Colonic mucosa (tissue), 4 donors: ENCODE measurements at places on chromosomes 7 and 10. TPM values are rescaled to one million over a fixed set of nuclear protein-coding genes. Genes with fewer than 3 reads are reported as not detected.

KCP gene
- total RNA-seq: 1.1 TPM

NRBF2 gene
- 18.7 TPM for total RNA-seq

ICA1 gene
- 47.5 TPM for total RNA-seq

ANKRD7 gene
- total RNA-seq: not detected

FAM24B gene
- total RNA-seq: 4.3 TPM

ZC3HAV1L gene
- 10.9 TPM for total RNA-seq

GRCh38 chr10:84258034-84258695 lies 13.3 kb downstream of the RGR start:
- H3K27ac ChIP-seq: no peak overlapping the region
- H3K4me3 ChIP-seq: no peak overlapping the region
- no peak for DNase-seq
- no peaks in the 10 kb centered on the region for H3K4me1 ChIP-seq
- no peaks in the 10 kb centered on the region for H3K36me3 ChIP-seq

DNA sequence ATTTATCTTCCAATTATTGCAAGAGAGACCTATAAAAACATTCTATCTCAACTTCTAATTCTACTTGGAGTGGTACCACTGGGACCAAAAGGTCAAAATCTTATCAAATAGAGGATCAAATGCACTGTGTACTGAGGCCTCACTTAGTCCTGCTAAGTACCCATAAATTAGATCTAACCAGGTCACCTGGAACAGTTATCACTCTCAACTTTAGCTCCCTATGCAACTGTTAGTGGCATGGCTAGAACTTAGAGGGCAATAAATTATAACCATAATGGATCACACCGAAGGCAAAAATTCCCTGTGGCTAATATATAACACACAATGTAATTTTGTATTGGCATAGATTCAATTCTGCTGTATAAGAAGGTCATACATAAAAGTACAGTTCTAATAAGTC lies 428.9 kb downstream of the PCDH15 start:
- DNase-seq: no peak
- H3K36me3 ChIP-seq: no peaks in the 10 kb centered on the region
- no peaks in the 10 kb centered on the region for H3K4me1 ChIP-seq
- no peak overlapping the region for H3K4me3 ChIP-seq
- H3K27ac ChIP-seq: no peak overlapping the region

- no peak overlapping the region for H3K4me3 ChIP-seq
- H3K36me3 ChIP-seq: no peaks in the 10 kb centered on the region
- no peaks in the 10 kb centered on the region for H3K4me1 ChIP-seq
These were observed 182.2 kb downstream of the HERPUD2 start for GRCh38 chr7:35512716-35513115.

DNA sequence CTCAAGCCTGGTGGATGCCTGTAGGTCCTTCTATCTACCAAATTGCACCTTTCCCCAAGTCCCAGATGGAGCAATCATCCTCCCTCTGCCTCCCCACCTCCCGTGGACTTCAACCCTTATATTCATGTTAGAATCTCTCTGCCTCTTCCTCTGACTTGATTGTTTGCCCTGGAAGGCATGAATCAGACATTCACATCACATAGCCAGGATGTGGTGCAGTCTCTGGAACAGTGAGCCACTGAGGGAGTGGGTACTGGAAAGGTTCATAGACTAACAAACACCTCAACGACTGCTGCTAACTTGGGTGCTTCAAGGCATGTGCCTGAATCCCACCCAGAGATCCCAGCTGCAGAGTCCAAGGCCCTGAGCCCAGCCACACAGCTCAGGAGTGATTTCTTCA lies 494.0 kb downstream of the TNS3 start:
- H3K27me3 ChIP-seq: no peaks in the 10 kb centered on the region
- no peaks in the 10 kb centered on the region for H3K4me1 ChIP-seq
- no peaks in the 10 kb centered on the region for H3K36me3 ChIP-seq
- H3K27ac ChIP-seq: no peak overlapping the region

DNA sequence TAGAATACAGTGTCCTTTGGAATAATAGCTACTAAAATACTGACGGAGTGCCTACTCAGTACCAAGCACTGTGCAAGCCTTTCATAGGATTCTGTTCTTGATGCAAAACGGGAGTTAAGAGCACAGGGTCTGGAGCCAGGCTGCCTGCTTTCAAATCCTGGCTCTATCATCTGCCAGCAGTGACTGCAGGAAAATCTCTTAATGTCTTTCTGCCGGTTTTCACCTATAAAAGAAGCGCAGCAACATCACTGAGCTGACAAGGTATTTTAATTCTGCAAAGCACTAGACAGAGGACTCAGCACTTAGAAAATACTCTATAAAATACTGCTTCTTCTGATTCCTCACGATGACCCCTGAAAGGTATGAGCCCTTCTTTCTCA lies 659 bp downstream of the FIGNL1 start:
- H3K4me1 ChIP-seq: peaks cover 8% of the 10 kb centered on the region
- DNase-seq: no peak
- H3K27me3 ChIP-seq: no peaks in the 10 kb centered on the region
- H3K36me3 ChIP-seq: no peaks in the 10 kb centered on the region

GRCh38 chr7:34354899-34355298 lies 303.1 kb upstream of the NPSR1 start:
- no peaks in the 10 kb centered on the region for H3K4me1 ChIP-seq
- no peak overlapping the region for H3K27ac ChIP-seq
- H3K27me3 ChIP-seq: no peaks in the 10 kb centered on the region
- H3K36me3 ChIP-seq: no peaks in the 10 kb centered on the region
- H3K4me3 ChIP-seq: no peak overlapping the region

DNA sequence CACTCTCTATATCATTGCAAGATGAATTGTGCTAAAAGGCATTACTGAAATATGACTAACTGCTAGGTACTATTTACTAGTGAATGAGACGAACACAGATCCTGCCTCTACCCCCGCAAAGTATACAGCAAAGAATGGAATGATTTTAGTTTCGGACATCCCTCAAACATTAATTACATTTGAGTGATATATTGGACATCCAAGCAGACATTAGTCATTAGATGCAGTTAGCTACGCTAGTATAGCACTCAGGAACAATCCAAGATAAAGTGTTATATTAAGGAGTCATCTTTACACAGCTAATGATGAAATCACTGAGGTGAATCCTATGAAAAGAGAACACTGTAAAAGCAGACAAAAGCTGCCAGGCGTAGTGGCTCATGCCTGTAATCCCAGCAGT lies 7.3 kb upstream of the TAF3 start:
- H3K36me3 ChIP-seq: no peaks in the 10 kb centered on the region
- no peaks in the 10 kb centered on the region for H3K27me3 ChIP-seq
- DNase-seq: no peak
- no peak overlapping the region for H3K4me3 ChIP-seq
- no peaks in the 10 kb centered on the region for H3K4me1 ChIP-seq

GRCh38 chr10:93086289-93086688 lies 12.6 kb downstream of the CYP26A1 start:
- peak; percentile 3 for DNase-seq
- H3K4me1 ChIP-seq: no peaks in the 10 kb centered on the region
- H3K27ac ChIP-seq: no peak overlapping the region
- no peaks in the 10 kb centered on the region for H3K27me3 ChIP-seq
- H3K4me3 ChIP-seq: no peak overlapping the region

DNA sequence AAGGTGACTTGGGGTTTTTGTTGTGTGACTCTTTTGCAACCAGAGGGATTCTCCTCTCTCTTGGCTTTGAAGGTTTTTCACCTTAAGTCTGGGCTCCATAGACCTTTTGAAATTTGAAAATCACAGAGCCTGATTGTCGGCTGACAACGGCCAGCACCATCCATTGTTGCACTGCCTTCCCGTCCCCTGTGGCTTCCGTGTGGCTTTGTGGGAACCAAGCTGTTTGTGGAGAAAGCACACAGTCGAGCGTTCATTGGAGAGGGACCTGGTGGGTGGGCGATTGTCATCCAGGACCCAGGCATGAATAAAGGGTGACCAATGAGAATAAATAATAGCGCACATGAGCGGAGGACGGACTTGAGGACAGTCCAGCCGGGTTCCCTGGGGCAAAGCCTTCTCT lies 7.4 kb upstream of the RAMP3 start:
- H3K27me3 ChIP-seq: no peaks in the 10 kb centered on the region
- H3K27ac ChIP-seq: no peak overlapping the region
- no peak for DNase-seq
- no peaks in the 10 kb centered on the region for H3K36me3 ChIP-seq
- H3K4me1 ChIP-seq: no peaks in the 10 kb centered on the region

GRCh38 chr10:117960345-117960935 lies 86.3 kb downstream of the RAB11FIP2 start:
- no peaks in the 10 kb centered on the region for H3K4me1 ChIP-seq
- no peaks in the 10 kb centered on the region for H3K36me3 ChIP-seq
- no peak overlapping the region for H3K27ac ChIP-seq
- no peak overlapping the region for H3K4me3 ChIP-seq

DNA sequence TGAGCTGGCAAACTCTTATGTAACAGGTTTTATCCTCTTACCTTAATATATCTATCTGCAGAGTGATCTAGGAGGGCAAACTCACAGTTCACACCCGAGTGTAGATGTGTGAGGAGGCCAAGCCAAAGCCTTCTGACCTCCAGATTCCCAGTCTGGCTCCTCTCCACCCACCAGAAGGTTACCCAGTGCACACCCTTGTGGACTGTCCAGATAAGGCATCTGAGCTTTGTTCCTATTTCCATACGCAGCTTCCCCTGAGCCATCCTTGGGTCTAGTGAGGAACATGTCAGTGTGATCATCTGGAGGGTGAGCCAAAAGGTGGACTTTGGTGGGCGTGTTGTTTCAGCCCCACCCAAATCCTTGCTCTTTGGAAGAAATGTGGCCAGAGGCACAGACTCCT lies 203.0 kb upstream of the MEOX2 start:
- H3K4me3 ChIP-seq: no peak overlapping the region
- H3K36me3 ChIP-seq: no peaks in the 10 kb centered on the region
- DNase-seq: peak; percentile 21
- H3K4me1 ChIP-seq: no peaks in the 10 kb centered on the region

GRCh38 chr7:2314209-2314955 lies at the start of gene SNX8:
Gene SNX8 (minus strand): TSS chr7:2314441. CDS start chr7:2314421, 20 bp downstream.
- peak; percentile 99 for DNase-seq
- H3K4me3 ChIP-seq: peak within 1 kb of the TSS; percentile 98
- H3K27me3 ChIP-seq: no peaks in the 10 kb centered on the region

DNA sequence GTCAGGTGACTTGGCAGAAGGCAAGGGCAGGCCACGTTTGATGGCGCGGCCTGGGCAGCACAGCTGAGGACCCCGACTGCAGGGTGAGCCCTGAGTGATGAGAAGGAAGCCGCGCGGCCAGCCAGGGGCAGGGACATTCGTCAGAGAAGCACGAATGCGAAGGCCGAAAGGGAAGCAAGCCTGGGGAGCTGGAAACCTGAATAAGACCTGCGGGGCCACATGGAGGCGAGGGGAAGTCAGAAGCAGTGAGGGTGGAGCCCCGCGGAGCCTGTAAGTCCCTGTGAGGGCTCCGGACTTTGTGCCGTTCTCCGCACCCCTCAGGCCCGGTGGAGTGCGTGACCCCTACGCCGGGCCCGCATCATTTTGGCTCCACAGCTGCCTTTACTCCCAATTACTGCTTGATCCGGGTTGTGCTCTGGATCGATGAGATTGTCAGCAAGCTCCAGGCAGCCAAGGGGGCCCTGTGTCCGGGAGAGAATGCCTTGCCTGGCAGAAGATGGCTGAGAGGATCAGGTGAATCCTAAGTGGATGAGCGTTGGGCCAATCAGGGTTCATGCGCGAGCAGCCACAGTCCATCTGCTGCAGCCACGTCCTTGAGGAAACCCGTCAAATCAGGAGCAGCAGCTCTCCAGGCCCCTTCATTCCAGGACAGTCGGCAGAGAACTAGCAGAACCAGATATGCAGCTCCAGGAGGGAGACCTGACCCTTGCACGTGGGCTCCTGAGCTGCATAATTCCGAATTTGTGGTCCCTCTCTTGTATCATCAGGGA lies 293.3 kb upstream of the SHH start:
- no peak for DNase-seq
- H3K27ac ChIP-seq: no peak overlapping the region
- no peaks in the 10 kb centered on the region for H3K4me1 ChIP-seq
- H3K4me3 ChIP-seq: no peak overlapping the region
- no peaks in the 10 kb centered on the region for H3K27me3 ChIP-seq

DNA sequence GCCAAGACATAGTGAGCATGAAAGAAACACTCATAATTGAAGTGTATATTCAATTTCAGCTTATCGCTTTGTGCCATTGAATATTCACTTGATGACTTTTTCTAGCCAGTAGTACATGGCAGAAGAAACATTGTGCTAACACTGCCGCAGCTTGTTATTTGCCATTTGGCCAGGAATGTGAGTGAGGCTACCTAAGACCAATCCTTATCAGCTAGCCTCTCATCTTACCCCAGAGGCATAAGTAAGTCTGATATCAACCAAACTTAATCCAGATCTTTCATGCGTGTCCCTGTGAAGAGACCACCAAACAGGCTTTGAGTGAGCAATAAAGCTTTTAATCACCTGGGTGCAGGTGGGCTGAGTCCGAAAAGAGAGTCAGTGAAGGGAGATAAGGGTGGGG lies 586.0 kb upstream of the MBL2 start:
- no peaks in the 10 kb centered on the region for H3K27me3 ChIP-seq
- H3K4me1 ChIP-seq: no peaks in the 10 kb centered on the region
- no peak overlapping the region for H3K27ac ChIP-seq
- no peak for DNase-seq
- H3K36me3 ChIP-seq: no peaks in the 10 kb centered on the region
- H3K4me3 ChIP-seq: no peak overlapping the region

DNA sequence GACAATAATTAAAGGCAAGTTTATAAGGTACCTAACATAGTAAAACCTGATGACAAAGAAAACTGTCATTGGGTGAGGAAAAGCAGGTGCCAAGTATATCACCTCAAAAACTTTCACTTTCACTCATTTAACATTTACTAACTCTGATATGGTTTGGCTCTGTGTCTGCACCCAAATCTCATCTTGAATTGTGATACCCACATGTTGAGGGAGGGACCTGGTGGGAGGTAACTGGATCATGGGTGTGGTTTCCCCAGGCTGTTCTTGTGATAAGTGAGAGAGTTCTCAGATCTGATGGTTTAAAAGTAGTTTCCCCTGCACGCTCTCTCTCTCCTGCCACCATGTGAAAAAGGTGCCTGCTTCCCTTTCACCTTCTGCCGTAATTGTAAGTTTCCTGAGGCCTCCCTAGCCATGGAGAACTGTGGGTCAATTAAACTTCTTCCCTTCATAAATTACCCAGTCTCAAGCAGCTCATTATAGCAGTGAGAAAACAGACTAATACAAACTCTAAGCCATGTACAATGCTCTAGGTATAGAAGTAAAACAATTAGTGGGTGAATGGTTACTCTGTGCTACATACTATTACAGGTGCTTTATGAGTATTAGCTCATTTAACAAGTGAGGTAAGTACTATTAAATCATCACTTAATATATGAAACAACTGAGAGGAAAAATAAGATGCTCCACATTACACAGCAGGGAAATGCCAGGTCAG lies 199.0 kb downstream of the CHCHD3 start:
- no peak for DNase-seq
- no peaks in the 10 kb centered on the region for H3K36me3 ChIP-seq
- no peaks in the 10 kb centered on the region for H3K27me3 ChIP-seq
- H3K27ac ChIP-seq: no peak overlapping the region

- no peak overlapping the region for H3K27ac ChIP-seq
- H3K27me3 ChIP-seq: no peaks in the 10 kb centered on the region
- no peak for DNase-seq
- no peaks in the 10 kb centered on the region for H3K36me3 ChIP-seq
- H3K4me3 ChIP-seq: no peak overlapping the region
- H3K4me1 ChIP-seq: no peaks in the 10 kb centered on the region
These were observed 39.9 kb downstream of the AKR1D1 start for GRCh38 chr7:138116141-138116540.

GRCh38 chr7:127862525-127862924 lies 168.7 kb downstream of the LRRC4 start:
- no peak overlapping the region for H3K4me3 ChIP-seq
- no peaks in the 10 kb centered on the region for H3K4me1 ChIP-seq
- no peak overlapping the region for H3K27ac ChIP-seq
- H3K36me3 ChIP-seq: no peaks in the 10 kb centered on the region

- no peaks in the 10 kb centered on the region for H3K4me1 ChIP-seq
- H3K27me3 ChIP-seq: no peaks in the 10 kb centered on the region
- no peaks in the 10 kb centered on the region for H3K36me3 ChIP-seq
- no peak overlapping the region for H3K27ac ChIP-seq
These were observed 12.3 kb upstream of the DLD start for GRCh38 chr7:107878636-107879035.
